ENCODE measurements at places on chromosomes 2 and 18.

DNA sequence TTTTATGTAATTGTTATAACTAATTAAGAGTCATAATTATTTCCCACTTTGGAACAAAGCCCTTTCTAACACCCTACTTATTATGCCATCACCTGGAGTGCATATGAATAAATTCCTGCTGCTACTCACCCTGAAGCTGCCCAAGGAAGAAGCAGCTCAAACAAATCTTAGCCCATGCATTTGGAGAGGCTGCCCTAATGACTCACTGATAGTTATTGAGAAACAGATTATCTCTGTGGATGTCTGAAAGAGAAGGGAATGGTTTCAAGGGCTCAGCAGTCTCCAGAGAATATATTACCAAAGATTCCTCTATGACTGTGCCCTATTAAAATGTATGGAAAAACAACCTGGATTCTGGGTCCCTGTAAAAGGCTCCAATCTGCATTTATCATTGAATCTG is 81.0 kb downstream of the GPR39 start:
- no peak for DNase-seq

DNA sequence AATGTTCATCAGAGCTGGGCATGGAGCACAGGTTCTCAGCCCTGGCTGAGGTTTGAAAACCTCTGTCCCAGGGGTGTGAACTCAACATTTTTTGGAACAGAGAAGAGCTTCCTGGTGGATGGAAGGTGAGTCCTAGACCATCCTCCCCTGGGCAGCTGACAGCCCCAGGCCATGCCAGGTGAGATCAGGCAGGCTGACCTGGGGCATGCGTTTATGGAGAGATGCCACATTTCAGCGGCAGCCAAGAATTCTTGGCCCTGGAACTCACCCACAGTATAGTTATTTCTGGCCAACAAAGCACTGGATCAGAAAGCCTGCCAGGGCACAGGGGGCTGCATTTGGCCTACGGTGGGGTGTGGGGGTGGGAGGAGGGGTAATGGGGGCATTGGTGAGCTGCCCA is 83.8 kb downstream of the EDAR start:
- no peak for DNase-seq

DNA sequence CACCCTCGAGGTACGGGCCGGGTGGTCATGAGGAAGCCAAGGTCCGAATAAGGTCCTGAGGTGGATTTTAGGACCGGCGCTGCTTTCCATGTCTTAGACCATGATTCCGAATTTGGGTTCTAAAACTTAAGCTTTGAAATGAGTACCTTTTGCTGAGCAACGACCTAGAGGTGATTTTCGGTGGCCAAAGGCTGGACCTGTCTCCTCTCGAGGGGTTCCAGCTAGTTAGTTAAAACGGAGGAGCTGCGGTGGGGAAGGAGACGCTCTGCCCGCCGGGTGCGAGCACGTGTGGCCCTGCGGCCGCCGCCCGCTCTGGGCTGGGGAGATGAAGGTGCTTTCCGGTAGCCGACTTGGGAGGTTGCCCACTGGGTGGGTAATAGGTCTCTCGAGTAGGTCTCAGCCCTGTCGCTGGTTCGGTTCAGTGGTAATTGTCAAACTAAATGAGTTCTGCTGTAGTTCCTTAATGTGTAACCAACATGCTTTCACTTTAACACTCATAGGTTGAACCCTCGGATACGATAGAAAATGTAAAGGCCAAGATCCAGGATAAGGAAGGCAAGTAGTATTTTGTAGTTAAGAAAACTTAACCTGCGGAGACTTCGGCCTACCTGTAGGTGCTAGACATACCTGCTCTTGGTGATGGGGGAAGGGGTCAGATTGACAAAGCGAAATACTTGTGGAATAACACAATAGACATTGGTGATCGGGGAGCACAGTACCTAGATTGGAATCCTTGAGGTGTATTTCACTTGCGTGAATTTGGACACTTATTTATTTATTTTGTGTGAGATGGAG is 572 bp downstream of the RPS27A start:
- no peak for DNase-seq

DNA sequence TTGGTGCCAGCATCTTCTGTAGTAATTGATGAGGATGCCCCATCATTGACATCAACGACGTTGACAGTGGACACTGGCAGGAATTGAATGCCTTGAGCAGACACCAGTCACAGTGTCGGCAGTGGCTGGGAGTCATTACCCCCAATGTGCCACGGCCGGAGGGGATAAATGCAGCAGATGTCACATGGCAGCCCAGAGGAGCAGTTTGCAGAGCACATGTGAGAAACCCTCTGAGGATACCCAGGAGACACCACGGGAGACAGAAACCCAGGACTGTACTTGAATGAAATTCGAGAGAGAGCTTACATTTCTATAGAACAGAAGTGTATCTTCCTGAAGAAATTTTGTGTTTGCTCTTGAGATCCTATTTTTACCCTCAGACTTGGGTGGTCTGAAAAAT is 409.1 kb upstream of the TNP1 start:
- DNase-seq, result no peak

DNA sequence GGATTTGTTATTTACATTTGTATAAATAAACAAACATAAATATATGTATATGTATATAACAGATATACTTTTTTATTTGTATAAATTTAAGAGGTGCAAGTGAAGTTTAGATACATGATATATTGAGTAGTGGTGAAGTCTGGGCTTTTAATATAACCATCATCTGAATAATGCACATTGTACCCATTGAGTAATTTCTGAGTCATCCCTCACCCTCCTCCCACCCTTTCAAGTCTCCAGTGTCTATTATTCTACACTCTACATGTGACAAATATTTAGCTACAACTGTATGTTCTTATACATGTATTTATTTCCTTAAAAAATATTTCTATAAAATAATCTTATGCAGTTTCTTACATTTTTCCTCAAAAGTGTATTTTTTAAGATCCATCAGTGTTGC is 358.7 kb upstream of the TFPI start:
- no peak for DNase-seq

DNA sequence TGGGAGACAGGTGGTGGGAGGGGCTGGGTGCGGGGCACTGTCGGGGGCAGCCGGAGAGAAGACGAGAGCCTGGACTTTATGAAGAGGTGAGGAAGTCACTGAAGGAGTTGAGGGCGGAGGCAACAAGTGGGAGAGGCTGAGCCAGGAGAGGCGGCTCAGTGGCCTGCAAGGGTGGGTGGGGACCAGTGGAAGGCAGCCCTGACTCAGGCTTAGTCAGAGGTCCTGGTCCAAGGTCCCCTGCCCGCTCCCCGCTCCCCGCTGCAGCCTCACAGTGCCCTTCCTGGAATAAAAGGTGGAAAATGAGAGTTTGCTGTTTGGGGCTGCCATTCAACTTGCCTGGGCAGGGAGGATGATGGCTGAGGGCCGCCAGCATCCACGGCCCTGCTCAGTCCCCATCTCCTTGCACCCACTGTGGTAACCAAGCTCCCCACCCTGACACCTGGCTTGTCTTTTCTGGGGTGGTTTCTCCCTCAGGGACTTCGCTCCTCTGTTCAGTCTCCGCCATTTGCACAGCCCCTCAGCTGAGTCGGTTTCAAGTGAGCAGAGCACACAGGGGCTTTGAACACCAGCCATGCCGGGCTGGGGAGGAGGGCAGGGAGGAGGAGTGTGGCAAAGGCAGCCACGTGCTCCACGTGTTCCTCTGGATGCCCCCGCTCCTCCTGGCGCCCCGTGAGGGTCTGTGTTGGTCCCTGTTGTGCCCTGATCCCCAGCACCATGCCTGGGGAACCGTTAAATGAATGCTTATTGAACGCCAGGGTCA is 13.7 kb upstream of the RALB start:
- DNase-seq, result no peak

DNA sequence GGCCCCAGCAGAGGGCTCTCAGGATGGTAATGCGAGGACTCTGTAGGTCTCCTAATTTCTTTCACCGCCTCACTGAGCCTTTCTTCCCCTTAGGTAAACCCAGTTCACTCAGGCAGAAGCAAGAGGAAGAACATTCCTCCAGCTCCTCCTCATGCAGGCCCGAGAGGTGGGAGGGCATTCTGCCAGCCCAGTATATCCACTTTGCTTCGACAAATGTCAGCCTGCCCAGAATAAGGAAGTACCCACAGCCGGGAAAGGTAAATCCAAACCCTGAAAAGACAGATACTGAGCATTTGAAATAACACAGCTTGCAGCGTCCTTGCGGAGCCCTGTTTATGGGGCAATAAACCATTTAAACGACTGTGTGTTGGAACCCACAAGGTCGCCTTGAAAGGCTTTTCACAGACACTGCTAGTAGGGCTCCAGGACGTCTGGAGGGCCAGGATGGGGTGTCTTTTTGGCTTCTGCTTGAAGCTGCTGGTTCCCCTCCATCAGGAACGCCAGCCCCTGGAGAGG is 63.0 kb upstream of the STPG4 start:
- DNase-seq, result no peak

DNA sequence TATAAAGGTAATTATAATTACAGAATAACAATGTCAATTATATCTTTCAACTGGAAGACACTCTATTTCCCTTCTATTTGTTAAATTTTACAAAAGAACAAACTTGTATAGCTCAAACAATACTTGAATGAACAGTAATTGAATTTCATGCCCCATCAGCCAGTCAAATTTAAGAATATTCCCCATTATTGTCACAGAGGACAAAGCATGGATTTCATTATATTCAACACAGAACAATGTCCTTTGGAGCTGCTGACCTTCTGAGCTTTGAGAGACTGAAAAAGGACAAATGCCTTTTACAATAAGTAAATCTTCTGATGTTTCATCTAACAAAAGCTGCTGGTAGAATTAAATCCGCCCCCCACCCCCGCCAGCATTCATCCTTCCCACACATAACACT is 187.5 kb upstream of the MC4R start:
- DNase-seq, result no peak

- no peak for DNase-seq
Observed at GRCh38 chr18:32072321-32072720, 19.4 kb upstream of the RNF138 start.

DNA sequence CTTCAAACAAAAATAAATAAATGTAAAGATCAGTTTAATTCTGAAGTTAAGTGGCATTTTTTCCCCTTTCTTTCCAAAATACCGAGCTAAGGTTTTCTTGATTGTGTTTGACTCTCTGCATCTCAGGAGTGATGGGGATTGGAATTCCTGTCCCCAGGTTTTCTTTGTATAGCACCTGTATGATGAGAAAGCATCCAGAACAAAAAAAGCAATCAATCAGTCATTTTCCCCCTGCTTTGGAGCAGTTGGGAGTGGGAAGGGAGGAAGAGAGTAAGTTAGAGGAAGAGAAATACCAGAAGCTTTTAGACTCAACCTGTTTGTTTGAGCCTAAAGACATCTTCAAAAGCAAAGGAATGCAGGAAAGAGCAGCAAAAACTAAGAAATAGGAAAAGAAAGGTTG is 88.5 kb downstream of the RIF1 start:
- DNase-seq, result no peak

DNA sequence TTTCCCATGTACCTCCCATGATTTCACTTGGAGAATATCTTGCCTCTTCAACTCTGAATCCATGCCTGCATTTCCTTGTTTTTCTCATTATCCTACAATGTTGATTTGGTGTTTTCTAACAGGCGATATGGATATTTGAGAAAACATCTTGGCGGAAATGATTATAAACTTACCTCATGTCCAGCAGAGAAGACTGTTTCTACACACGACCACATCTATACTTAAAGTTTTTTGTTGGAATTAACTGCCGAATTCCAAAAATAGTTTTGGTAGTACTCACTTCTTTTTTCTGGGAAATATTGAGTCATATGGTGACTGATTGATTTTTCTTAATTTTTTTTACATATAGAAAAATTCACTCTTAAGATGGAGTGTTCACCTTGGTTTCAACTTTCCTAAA is 41.4 kb upstream of the TMEFF2 start:
- no peak for DNase-seq

DNA sequence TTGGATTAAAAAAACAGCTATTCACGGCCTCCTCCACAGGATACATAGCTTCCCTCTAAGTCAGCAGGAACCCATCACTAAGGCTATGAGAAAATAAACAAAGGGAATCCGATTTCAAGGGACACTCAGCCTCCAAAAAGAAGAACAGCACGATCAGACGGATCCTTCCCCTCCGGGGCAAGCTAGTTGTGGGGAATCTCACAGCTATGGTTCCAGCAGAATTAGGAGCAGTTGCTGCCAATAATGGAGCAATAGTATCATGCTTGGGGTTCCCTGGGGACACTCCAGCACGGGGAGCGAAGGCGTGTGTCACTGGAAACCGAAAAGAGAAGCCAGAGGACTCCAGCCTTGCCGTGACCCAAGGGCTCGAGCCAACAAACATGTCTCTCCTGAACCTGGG is 163.1 kb downstream of the TTC32 start:
- no peak for DNase-seq

DNA sequence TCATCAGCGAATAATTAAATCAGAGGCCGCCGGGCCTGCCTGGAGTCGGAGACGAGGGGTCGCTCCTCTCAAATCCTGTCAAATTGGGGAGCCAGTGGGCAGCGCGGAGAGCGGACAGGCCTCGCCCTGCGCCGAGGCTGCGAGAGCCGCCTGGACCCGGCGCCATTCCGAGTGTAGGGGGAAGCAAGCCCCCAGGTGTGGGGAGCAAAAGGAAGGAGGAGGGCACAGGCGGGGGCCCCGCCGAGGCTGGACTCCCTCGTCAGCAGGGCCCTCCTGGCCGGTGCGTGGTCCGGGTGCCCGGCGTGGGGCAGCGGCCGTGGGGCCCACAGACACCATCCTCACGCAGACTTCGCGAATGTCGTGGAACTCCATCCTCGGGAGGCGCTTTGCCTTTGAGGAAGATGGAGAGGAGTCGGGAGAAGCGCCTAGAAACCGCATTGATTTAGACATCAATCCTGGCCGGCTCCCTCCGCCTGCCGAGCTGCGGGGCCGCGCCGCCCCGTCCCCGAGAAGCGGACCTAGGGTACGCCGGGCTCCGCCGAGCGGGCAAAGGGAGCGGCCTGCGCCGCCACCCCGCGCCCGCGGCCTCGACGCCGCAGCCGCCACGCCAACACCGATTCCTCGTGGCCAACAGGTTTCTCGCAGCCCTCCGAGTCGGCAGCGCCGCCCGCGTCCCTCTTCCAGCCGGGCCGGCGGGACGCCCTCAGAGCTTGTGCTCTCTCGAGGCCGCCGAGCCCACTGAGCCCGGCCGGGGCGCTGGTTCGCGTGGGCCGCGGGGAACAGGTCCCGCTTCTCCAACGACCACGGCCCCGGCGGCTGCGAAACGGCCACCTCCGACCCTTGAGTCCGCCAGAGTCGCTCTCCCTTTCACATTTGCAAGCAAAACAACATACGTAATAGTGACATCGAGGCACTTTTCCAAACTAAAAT is 6.7 kb upstream of the ONECUT2 start:
- DNase-seq, result no peak

- peak; percentile 73 for DNase-seq
Observed at GRCh38 chr2:173075781-173076580, at the start of gene MAP3K20. MAP3K20 (plus strand) TSS chr2:173075846; CDS start chr2:173091032, 15,186 bp downstream.
